T1000 (cell line): ENCODE measurements at places on chromosomes 1 and 21.

GRCh38 chr21:37266515-37267221 lies 466 bp downstream of the VPS26C start:
- DNase-seq: no peak

DNA sequence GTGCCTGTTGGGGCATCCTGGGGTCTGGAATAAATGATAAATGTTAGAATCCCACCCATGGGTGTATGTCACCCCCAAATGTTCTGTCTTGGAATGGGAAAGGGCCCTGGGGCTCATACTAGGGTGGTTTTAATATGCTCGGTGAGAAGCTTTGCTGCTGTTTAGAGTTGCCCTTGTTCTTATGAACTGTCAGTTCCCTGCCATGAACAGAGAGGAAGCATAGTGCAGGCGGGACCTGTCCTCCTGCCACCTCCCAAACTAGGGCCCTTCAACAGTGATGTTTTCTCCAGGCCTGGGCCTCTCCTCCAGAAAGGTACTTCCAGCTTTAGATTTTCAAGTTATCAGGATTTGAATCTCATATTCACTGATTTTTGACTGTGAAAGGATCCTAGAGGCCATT lies 80.7 kb upstream of the COA6 start:
- DNase-seq: no peak

DNA sequence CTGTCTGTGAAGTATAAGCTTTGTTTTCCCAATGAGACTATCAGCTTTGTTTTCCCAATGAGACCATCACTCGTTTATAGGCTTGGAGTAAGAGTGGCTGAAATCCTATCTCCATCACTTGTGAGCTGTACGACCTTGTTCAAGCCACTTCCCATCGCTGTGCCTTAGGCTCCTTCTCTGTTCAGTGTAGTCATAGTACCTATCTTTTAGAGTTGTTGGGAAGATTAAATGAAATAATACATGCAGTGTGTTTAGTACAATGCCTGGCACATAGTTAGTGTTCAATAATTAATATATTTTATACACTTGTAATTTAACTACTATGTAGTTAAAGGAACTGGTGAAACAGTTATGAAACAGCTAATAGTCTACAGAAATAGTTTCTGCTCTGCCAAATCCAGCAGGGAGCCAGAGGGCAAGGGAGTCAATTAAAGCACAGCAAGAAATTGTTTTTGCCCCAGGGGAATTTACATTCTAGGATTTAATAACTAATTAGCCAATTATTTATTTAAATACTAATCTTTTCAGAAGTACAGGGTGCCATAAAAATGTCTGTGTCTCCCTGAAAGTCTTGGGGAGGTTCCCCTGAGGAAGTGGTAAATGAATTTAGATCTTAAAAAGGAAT lies 139.3 kb upstream of the HMCN1 start:
- no peak for DNase-seq

DNA sequence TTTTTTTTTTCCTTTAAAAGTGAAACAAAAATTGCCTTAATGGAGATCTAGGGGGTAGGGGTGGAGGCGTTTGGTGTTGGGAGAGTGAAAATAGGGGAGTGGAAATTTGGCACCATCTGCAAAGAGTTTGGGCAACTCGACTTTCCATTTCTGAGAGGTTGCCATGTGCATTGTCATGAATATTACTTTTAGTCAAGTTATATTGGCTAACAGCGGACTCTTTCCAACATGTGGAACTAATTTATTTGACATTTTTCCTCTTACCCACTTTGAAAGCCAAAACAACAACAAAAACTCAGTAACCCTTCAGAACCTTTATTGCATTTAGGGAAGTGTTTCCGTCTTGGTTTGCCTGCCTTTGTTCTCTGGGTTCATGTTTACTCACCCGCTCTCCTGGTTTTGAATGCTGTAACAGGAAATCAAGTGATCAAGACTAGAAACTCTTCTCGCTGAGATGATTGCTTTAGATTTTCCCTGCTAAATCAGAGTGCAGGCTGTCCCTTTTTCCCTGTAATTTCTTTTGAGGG lies 70.4 kb downstream of the CACHD1 start:
- DNase-seq: no peak

DNA sequence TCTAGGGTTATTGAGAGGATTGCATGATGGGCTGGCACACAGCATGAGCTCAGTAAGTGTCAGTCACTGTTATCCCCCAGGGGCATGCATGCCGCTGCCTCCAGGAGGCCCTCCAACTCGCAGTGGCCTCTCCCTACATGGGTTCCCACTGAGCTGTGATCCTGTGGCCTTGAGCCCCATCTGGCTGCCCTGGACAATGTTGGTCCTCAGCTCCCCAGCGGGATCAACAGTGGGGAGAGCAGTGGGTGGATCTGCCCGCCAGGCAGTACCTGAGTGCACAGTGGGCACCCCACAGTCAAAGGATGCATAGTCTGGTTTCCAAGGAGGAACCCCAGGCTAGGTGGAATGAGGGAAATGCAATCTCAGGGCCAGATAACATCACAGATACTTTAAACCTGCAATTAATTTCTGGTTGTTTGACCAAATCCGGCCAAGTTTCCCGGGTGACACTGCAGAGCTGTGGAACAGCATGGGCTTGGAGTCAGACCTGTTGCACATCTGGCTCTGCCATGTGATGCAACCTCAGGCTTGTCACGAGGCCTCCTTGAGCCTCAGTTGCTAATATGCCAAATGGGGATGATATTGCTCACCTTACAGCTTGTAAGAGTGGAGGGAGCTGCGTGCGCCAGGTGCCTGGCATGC lies 9.3 kb downstream of the PADI3 start:
- DNase-seq: no peak

DNA sequence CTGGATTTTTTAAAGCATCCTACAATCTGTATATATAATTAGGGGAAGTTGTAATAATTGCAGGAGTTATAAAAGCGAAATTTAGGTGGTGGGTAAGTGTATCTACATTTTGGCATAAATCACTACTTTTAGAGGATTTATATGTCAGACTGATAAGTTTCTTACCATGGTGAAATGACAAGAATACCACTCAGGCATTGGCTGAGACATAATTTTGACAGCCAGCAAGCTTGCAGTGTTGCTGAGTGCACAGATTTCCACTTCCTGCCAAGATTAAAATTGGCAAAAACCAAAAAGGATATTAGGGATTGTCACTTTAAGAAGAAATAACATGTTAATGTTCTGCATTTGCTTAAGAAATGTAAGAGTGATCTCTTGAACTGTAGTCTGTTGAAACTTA lies 28.2 kb downstream of the NFIA start:
- no peak for DNase-seq

DNA sequence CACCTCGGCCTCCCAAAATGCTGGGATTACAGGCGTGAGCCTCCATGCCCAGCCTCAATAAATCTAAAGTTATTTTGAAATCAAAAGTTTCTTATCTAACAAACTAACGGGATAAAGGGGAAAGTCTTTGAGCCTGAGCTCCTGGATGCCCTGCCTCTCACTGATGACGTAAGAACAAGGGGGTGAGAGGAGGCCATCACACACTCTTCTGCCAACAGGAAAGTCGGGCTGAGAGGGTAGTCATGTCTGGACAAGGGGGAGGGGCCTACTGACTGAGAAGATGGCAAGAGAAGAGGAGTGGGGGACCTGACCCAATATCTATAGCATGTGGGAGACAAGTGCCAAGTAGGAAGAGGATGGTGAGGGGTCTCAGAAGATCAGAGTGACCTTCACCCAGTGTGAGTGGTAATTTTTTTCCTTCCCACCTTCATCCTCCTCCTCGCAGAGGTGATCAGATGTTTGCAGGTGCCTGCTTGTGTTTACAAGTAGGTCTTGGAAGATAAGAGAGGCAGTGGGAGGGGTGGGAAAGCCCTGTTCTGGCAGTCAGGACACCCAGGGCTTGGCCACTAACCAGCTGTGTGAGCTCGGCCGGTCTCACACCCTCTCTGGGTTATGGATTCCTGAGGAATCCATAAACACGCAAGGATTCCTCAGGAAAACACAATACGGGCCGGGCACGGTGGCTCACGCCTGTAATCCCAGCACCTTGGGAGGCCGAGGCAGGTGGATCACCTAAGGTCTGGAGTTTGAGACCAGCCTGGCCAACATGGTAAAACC lies 9.6 kb downstream of the UQCRHL start:
- DNase-seq: no peak

DNA sequence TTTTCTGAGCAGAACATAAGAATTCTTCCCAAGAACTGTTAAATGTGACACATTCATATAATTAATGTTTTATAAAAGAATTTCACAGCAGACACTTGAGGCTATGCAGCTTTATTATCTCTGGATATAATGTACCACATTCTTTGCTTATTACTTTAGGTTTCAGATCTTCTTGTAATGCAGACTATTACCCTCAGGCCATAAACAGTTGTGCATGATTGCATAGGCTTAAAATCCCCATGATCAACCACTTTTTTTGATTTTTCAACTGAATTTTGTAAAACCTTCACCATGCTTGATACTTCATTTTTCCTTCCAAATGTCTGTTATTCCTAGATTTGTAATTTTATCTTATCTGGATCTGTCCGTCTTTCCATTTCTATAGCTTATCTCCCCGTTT lies 1355.7 kb downstream of the BRINP3 start:
- no peak for DNase-seq

DNA sequence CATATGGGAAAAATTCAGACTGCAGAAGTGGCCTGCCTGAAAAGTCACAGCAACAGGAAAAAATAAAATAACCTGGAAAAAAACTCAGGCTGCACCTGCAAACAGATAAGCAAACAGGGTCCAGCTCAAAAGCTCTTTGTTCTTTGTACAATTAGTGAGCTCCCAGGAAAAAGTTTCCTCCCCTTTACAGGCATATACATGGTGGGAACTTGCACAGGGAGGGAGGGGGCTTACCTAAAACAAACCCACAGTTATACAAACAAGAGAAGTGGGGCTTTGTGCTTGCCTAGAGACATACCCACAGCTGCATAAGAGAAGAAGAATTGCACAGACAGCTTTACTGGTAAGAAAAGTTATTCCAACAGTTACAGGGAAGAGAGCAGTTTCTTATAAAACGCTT lies 31.7 kb upstream of the COG2 start:
- DNase-seq: no peak
